ENCODE measurements at places on chromosomes 1 and 21.
A peak's percentile ranks its signal among the peaks of the same experiment; 100 is the strongest.

- DNase-seq = no peak
These were observed 78.0 kb downstream of the RGS13 start for GRCh38 chr1:192713921-192714320.

DNA sequence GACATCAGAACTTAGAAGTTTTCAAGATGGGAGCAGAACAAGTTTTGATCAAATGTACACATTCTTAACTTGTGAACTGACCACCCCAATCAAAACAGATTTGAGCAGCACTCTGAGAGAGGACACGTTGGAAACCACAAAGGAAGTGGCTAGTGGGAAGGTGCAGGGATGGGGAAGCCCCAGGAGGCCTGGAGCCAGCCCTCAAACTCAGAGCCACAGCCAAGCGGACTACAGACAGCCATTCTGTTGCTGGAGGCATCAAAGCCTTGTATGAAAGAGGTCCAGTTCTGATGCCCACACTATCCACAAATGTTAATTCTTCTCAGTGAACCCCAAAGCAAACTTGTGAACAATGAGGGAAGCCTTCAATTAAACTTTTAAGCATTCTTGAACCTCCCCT lies 143.6 kb upstream of the RAB4A start:
- DNase-seq = no peak

DNA sequence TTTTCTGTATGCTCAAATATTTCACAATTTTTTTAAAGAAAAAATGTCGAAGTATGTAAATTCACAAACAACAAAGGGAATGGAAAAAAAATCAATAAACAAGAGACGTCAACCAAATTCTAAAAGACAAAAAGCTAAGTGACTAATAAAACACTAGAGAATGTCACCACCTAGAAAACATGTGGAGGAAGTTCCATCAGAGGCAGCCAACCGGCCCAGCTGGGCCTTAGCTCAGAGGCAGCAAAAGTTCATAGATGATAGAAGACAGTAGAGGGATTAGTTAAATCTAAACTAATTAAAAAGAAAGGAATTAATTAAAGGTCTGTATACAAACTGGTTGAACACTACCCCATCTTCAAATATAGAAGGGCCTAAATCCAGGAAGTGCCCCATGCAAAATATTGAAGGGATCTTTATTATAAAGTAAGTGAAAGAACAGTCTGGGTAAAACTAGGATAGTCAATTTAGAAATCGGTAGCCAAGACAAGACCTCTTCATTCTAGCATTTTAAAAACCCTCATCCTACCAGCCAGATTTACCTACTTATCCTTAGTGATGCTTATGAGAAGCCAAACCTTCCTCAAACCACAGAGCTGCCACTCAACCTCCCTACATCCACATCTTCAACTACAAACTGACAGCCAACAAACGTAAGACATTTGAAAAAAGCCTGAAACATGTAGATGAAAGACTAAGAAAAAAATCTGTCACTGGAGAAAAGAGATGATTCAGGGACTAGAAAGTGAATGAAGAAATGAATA lies 23.7 kb downstream of the MRPL39 start:
- no peak for DNase-seq

- DNase-seq = peak; percentile 56
These were observed 152.8 kb downstream of the TENT5C start for GRCh38 chr1:117758444-117759316.

DNA sequence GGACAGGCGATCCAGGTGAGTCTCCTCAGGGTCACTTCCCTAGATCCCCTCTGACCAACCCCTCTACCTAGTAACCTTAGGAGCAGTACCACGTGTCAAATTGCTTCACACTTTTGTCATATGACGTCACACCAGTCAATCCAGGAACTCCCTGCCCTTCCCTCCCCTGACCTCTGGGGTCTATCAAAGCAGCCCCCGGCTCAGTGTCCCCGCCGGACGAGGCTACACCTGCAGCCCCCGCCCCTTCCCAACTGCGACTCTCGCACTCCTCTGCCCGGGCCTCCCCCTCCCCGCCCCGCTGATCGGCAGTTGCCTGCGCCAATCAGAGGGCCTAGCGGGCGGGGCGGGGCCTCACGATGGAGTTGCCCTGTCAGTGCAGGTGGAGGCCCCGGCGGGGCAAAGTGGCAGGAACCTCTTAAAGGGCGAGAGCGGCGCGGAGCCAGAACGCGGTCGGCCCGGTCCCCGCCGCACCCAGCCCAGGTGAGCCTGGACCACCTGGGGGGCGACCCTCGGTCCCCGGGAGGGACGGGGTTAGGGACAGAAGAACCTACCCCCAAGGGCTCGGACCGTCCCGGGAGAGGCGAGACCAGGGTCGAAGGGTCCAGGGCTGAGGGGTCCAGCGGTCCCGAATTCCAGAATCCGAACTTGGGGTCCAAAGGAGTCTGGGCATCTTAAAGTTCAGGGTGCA lies 27.5 kb upstream of the EPB41 start:
- peak; percentile 94 for DNase-seq

DNA sequence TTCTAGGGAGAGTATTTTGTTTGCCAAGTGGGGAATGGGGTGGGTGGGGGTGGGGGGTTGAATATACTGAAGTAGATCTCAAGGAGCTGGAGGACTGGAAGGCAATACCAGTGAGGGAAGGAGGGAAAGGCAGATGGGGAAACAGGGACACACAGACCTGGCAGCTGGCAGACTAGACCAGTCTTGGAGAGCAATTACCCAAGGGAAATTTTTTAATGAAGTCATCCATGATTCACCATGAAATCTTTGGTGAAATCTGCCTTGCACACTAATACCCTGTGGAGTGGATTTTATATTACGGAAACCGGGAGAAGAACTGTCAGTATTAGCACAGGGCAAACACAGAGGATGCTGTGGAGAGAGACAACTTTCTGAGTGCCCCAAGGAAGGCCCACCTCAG lies 29.7 kb upstream of the MARK1 start:
- no peak for DNase-seq

DNA sequence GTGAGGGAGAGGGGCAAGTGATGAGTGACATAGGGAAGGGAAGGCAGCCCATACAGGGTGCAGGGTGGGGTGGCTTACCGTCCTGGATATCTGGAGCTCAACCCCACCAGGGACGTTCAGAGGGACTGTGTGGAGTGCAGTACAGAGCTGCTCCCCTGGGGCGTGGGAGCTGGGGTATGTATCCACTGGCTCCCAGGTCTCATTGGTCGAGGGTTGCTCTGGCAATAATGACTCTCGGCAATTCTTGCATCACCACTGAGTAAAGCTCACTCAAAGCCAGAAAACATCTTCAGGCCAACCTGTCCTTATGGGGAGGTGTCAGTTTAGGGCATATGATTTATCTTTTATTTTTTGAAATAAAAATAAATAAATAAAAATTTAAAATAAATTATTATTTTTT lies 43.2 kb upstream of the RUNX3 start:
- peak; percentile 5 for DNase-seq

DNA sequence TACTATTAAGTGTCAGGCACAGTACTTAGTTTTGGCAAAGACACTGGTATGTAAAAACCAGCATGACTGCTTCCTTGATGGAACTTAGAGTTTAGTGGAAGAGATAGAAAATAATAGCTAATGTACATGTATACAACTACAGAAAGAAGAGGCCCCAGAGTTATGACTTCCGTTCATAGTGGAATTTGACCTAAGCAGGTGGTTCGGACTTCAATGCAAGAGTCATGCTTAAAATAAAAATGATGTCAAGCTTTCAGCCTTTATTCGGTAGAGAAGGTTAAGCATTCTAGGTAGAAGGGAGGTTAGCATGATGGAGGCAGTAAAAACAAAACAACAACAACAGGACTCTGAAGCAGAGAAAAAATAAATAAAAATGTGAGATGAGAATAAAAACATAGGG lies 165.9 kb downstream of the KCNT2 start:
- no peak for DNase-seq

GRCh38 chr1:169049258-169049938 lies 57.1 kb upstream of the ATP1B1 start:
- DNase-seq = no peak

- no peak for DNase-seq
These were observed 5.6 kb downstream of the PRDX1 start for GRCh38 chr1:45516036-45516435.

DNA sequence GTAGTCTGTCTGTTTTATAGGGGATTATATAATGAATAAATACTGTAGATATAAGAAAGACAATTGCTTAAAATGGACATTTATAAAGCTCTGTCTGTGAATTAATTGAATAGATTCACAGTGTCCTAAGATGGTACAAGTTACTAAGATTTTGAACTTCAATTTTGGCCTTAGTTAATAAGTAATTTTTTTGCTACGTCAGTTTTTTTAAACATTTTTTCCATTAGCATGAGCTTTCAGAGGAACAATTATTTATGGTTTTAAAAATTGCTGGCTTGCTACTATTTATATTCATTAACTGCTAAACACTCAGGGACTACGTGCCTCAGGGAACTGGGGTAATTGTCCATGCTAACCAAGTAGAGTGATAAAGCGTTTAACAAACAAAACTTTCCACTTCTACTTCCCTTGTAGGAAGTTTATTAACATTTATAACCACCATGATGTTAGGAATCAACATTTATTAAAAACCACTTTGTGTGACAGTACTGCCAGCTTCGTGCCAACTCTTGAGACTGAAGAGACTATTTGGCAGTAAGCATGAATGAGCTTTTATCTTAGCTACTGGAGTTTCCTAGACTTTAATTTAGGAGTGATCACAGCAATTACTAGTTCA lies 65.4 kb upstream of the PTGS2 start:
- DNase-seq = no peak

- DNase-seq = no peak
These were observed 15.3 kb upstream of the TNFSF4 start for GRCh38 chr1:173222149-173223030.

- DNase-seq = no peak
These were observed 322.5 kb upstream of the FAM78B start for GRCh38 chr1:166489356-166489669.

DNA sequence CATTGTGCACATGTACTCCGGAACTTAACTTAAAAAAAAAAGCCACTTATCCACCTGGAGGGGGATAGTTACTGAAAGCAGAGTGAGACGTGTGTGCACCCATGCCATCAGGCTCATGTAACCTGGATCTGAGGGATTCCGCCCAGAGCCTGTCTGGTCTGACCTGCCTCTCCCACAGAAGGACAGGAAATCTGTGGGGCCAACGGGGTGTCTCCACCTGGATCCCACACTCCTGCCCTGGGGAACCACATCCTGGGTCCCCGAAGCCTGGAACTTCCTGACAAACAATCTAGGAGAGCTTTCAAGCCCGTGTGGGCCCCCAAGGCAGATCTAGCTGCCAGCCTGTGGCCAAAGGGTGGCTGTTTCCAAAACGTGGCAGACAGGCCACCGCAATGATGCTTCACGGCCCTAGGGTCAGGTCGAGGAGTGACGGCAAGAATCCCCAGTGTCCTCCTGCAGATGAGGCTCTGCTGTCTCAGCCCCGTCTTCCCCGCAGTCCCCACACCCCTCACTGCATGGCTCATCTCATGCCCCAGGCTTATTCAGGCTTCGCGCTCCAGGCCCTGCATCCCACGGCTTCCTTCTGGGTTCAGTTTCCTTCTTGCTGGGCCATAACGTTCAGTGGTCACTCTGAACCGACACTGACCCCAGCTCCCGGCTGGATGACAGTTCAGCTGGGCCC lies 21.0 kb upstream of the PCBP3 start:
- no peak for DNase-seq

- peak; percentile 64 for DNase-seq
These were observed 22.1 kb upstream of the CASZ1 start for GRCh38 chr1:10818262-10819197.

DNA sequence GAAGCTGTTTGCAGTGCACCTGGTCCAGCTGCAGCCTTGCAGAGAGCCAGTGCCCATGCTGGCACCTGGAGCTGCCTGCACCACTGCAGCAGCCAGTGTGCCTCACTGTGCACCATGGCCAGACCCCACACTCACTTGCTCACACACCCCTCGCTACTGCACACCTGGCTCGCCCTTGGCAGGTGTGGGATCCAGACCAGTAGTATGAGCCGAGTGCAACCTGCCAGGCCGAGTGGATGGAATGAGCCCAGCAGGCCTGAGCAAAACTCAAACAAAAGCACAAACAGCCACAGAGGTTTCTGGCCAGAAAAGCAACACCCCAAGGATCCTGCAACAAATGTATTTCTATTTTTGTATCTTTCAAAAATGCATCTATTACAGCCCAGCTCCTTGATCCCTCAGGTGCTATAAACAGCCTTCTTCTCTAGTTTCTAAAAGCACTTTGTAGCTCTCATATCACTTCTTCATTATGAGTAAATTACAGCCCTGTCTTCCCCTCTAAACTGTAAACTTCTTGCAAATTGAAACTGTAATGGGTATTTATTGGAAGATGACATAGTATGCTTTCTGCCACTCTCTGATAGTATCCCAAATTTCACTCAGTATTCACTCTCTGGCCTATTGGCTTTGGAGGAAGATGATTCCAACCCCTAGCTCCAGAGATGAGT lies 72.2 kb upstream of the LPGAT1 start:
- no peak for DNase-seq

DNA sequence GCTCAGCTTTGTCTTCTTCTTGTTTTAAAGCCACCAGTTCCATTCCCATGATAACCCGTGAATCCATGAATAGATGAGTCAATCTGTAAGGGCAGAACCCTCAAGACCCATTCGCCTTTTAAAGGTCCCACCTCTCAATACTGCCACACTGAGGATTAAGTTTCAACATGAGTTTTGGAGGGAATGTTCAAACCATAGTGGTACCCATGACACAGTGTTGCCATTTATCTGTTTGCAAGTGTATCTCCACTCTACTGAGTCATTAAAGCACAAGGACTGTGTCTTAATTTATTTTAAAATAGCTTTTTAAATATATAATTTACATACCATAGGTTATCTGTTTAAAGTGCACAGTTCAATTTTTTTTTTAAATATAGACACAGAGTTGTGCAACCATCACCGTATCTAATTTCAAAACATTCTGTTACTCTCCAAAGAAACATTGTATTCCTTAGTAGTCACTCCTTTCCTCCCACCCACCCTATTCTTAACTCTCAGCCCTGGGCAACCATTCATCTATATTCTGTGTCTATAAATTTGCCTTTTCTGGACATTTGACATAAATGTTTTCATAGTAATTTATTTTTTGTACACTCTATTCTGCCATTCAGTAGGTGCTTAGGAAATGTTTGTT lies 4.8 kb upstream of the IL24 start:
- DNase-seq = no peak

DNA sequence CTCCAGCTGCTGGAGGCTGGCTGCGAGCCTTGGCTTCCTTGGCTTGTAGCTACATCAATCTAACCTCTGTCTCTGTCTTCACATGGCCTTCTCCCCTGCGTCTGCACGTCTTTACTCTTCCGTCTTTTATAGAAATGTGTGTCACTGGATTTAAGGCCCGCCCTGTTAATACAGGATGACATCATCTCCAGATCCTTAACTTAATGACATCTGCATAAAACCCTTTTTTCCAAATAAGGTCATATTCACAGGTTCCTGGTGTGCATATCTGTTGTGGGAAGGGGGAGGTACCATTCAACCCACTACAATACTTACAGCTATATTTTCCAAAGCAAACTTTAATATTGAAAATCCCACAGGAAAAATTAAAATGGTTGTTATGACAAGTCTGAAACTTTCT lies 165.3 kb upstream of the FOXD3 start:
- DNase-seq = no peak

- no peak for DNase-seq
These were observed 87.7 kb downstream of the SPATA17 start for GRCh38 chr1:217718873-217719272.
